ENCODE measurements at places on chromosomes 4 and X.

DNA sequence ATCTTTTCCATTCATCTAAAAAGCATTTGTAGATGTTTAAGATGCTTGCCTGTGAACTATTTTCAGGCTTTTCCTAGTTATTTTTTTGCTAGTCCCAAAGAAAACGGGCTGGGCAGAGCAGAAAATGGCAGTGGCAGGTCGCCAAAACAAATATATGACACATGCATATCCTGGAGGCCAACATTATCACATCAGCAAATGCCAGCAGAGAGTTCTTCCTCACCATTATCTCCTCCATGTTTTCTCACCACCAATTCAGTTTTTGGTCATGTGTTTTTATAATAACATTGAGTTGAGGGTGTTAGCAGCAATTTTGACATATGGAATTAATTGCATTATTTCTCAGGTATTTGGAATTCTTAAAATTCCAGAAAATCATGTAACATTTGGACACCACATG is 97.9 kb upstream of the EOLA2 start:
- DNase-seq = no peak

DNA sequence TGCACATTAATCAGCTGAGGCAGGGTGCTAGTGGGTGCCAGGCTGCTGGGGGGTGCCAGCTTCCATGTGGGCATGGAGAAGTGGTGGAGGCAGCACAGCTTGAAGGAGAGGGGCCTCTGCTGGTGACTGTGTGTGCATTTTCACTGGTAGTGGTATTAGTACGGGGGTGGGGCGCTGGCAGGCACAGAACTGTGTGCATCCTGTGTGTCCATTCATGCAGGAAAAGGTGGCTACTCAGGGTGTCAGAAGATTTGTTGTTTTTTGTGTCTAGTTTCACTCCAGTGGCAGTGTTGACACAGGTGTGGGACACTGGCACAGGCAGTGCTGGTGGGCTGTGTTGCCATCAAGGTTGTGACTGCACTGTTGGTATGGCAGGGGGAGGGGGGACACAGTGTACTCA is 1303.6 kb downstream of the FAM133A start:
- DNase-seq = no peak

DNA sequence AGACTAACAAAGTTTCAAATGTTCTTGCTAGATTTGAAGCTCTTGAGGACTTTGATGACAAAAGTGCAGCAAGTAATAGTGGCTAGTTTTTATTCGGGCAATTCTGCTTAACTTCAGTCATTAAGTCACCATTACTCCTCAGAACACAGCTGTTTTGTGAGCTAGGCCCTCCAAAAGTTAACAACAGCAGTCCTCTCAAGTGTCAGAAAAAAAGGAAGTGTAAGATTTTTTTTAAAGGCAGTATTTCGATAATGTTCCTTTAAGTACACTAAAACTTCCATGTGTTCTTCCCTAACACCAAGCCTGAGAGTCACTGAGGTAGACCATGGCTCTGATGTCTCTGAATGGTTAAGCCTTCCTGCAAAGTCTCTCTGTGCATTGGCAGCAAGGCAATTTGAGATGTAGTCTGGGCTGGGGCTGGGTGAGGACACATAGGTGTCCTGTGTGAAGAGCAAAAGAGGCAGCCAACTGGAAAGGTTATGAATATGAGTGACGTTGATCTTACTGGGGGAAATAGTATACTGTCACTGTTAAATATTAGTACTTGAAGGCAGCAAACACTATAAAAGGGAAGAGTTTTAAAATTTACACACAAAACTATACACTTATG is 174.0 kb upstream of the MAP3K15 start:
- no peak for DNase-seq

GRCh38 chrX:53284684-53285447 is 3.5 kb upstream of the IQSEC2 start:
- DNase-seq = peak; percentile 66

- no peak for DNase-seq
Observed at GRCh38 chr4:48018112-48018511, 1.5 kb downstream of the NIPAL1 start.

- no peak for DNase-seq
Observed at GRCh38 chr4:101156619-101157310, 190.6 kb downstream of the PPP3CA start.

DNA sequence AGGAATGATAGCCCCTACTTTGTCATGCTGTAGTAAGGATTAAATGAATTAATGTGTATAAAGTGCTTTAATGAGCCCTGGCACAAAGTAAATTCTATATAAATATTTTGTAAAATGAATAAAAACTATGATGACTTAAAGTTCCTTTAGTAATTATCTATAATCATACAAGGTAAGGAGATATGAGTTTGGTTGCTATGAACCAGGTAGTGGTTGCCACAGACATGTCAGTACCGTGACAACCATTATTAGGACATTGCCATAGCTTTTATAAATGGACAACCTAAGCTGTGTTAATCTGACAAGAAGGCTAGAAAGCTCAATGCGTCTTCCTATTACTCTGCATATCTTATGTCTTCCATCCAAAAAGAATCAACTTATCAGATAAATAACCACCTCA is at the start of gene ARL13A:
TSS of gene ARL13A (plus strand) at position 301 of the 400 bp plus-strand sequence. CDS start 3,982 bp downstream, outside the sequence.
- no peak for DNase-seq

GRCh38 chr4:184439856-184440594 is 34.3 kb downstream of the IRF2 start:
- DNase-seq = no peak
